ENCODE measurements at places on chromosomes 6 and 20.

GRCh38 chr20:45358282-45359068, 4.5 kb upstream of the SYS1 start:
- no peak for DNase-seq

DNA sequence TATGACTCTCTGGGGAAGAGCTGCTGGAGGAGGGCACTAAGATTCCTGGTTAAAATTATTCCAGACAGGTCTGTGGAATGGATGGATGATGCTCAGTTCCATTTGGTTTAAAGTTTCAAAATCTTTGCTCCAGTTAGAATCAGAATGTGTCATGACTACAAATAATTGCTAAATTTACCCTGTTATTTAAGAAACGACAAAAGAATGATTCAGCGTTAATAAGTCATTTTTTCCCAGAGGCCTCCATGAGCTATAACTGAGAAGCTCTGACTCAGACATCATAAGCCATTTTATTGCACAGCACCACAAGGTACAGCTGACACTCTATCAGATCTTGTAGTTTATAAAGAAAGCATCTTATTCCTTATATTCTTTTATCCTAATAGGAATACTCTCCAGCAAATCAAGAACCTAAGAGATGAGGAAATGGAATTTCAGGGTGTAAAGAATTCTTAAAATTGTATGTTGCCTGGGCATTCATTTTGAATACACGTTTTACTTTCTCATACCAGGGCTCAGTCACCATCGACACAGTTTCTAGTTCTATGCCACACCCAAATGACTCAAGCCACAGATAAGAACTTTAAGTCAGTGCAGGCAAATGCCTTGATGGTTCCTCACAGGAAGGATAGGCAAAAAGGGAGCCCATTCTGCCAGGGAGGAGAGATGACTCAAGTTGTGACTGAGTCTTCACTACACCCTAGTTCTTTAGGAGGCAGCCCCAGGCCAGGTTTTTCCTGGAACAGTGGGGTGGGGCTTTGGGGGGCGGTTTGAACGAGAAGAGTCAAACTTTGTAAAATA, 636.0 kb downstream of the MMUT start:
- peak; percentile 90 for DNase-seq

GRCh38 chr6:45327956-45328522, at the start of gene RUNX2:
TSS of gene RUNX2 (plus strand) at chr6:45328330. CDS start at chr6:45328727, 397 bp downstream.
- peak; percentile 79 for DNase-seq

GRCh38 chr6:78700991-78701390, 166.4 kb upstream of the IRAK1BP1 start:
- no peak for DNase-seq

DNA sequence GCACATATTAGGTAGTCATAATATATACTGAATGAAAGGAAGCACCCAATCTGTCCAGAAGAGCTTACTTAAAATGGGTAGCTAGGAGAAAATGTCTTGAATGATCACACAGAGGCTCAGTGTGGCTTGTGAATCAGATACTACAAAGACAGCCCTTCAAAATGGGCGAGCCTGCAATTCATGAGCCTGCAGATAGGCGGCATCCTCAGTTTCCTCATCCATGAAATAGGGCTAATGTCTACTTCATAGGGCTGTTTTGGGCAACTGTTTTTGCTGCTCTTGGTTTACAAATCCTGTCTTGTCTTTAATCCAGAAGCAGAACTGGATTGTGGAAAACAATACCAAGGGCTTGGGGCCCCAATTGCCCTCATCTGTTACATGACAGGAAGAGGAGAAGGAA, 129.3 kb upstream of the KCNK16 start:
- no peak for DNase-seq

DNA sequence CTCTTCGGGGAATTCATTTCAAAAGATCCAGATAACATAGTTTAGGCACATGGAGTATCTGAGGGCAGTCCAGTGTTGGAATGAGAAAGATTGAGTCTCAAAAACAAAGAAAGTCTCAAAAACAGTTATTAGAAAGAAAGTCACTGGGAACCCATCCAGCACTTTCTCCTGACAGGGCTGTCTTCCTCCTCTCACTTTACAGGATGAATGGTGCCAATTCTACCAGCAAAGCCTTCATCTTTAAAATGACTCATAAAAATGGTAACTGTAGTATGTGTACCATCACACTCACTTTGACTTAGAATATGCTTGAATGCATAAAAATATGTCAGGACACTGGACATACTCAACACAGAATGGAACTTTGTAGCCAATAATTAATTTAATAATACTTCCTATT, 71.3 kb downstream of the SLC22A3 start:
- no peak for DNase-seq

DNA sequence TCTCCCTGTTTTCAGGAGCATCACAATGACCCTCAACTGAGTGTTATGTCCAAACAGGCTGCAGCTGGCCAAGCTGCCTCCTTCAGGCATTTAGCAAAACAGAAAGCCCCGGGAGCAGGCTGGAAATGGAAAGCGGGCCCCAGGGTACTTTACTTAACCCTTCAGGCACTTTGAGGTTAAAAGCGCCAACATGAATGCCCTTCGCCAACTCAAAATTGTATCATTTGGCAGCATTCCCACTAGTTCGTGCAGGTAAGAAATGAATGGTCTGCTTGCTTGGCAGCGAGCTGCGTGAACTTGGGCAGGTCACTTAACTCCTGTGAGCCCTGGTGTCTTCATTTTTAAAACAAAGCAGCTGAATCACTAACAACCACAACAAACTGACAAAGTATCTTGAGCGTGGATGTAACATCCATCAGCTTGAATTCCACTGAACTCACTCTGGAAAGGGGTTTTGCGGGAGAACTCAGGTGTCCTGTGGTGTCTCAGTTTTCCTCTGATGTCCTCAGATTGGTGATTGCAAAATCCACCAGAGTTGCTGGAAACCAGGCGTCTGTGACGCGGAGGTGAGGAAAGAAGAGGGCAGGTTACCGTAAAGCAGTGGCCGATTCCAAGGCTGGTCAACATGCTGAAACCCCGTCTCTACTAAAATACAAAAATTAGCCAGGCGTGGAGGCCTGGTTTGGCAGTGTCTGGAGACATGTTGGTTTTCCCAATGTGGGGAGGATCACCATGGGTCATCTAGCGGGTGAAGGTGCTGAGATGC, 118.8 kb upstream of the ZNF217 start:
- DNase-seq, result no peak

GRCh38 chr6:6808915-6809314, 220.4 kb downstream of the LY86 start:
- no peak for DNase-seq

- DNase-seq, result no peak
Observed at GRCh38 chr20:38271608-38272120, 11.1 kb upstream of the KIAA1755 start.

DNA sequence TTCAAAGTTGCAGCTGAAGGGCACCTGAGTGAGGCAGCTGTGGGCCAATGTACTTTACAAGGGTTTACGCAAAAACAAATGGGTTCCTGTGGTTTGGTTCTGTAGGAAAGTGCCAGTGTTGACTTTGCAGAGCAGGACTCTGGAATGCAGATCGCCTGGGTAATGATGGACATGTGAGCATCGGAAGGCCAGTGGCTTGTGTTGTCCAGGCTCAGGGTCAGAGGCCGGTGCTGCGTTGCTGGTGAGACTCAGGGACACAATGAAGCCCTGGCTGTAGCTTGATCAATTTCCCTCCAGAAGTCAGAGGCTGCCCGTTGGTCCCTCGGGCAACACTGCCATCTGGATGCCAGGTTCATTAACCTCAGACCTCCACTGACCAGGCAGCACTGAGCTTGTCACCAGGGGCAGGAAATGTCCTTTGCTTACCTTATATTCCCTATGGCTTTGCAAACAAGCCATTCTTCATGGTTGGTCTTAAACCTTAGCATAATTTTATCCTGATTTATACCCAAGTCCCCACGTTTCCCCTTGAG, 753.4 kb downstream of the QKI start:
- no peak for DNase-seq

GRCh38 chr6:52514514-52514913, 62.3 kb downstream of the TRAM2 start:
- peak; percentile 52 for DNase-seq

DNA sequence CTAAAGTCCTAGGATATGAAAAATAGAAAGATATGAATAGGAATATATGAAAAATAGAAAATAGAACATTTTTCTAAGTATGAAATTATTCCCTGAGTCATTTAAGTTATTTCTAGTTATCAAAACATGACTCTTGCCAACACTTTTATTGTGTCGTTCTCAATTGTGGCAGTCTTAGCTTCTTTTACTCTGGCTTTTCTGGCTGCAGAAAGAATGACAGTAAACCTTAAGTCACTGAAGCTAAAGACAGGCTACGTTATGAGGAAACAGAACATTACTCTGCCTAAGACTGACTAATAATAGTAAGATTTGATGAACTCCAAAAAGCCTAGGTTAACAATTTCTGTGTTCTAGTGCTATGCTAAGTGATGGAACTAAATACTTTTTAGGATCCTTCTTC, 74.6 kb downstream of the AIG1 start:
- DNase-seq, result no peak

DNA sequence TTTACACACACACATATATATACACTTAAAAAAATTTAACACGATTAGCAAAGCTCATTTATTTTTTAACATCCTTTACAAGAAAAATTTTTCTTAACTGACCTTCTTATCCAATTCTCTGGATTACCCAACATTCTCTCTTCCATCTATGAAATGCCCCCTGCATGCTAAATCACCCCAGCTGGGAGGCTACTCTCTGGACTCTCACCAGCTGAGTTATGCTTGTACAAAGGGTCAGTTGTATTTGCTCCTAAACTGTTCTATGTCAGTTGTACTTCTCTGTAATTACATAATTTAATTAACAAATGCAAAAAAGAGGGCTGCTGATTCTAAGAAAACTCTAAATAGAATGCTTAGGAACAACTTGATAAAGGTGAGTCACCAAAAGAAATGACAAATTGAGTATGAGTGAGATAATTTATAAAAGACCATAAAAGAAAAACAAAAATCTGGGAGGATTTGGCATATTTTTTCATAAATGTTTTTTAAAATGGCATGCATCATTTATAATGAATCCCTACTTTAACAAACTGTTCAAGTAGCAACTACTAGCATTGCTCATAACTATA, 120.5 kb downstream of the KIF13A start:
- DNase-seq, result no peak

- DNase-seq, result no peak
Observed at GRCh38 chr6:89071036-89071435, 9.5 kb upstream of the PNRC1 start.

DNA sequence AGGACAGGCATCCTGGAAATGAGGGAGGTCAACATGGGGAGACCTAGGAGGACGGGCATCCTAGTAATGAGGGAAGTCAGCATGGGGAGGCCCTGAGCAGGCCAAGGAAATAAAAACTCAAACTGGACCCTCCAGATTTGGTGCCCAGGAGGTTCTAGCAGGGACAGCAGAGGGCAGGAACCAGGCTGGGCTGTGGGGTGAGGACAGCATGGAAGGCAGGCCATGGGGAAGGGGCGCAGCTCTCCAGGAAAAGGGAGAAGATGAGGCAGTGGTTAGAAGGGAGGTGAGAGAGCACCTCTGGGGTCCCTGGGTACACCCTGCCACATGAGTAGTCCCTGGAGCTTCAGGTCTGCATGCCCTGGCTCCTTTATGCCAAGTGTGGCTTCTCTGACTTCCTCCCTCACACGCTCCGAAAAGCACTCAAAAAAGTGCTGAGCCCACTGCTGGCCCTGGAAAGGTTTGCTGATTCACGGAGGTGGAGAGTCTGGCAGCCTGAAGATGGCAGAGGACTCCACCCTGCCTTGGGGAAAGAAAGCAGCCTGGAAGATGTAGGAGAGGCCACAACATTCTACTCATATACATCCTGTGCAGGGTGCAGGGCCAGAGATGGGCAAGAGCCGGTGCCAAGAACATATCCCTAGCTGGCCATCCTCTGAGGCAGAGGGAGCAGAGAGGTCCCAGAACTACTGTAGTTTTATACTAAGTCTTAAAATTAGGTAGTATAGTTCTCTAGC, 154.9 kb downstream of the MRPL14 start:
- no peak for DNase-seq

- DNase-seq, result no peak
Observed at GRCh38 chr20:2515203-2515602, 6.5 kb upstream of the ZNF343 start.

- DNase-seq, result no peak
Observed at GRCh38 chr6:119620846-119621555, 271.4 kb upstream of the MAN1A1 start.

DNA sequence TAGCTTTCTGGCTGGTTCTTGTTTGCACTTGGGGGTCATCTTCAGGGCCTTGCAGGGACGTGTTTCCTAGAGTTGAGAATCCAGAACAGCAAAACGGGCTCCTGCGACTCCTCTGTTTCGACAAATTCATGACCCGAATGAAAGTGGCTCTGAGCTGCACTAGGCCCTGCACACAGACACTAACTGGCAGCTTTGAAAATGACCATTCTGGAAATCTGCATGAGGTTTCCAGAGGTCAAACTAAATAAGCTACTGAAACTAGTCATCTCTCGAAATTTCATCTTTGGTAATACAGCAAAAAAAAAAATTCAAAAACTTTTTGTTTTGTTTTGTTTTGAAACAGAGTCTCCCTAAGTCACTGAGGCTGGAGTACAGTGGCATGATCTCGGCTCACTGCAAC, 15.5 kb upstream of the BMP7 start:
- DNase-seq, result no peak

DNA sequence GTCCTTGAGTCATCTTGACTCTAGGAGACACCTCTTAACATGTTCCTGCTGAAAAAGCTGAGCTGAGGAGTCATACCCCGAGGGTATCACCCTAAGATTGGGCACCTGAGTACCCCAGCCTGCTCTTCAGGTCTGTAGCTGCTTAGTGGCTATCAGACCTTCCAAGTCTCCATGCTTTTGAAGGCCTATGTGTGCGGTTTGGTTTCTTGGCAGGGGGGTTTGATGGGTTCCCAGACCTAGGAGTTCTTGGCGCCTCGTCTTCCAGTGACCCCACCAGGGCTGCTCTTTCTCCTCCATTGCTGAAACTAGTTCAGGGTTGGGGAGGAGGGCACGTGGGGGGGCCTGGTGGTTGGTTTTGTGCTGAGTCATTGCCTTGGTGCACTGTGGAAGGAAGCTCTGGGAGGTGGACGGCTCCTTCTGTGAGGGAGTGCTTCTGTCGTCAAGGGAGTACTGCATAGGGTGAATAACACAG, 20.1 kb downstream of the IGF2R start:
- DNase-seq, result no peak

GRCh38 chr20:50920997-50921396, 10.2 kb downstream of the ADNP start:
- peak; percentile 33 for DNase-seq

DNA sequence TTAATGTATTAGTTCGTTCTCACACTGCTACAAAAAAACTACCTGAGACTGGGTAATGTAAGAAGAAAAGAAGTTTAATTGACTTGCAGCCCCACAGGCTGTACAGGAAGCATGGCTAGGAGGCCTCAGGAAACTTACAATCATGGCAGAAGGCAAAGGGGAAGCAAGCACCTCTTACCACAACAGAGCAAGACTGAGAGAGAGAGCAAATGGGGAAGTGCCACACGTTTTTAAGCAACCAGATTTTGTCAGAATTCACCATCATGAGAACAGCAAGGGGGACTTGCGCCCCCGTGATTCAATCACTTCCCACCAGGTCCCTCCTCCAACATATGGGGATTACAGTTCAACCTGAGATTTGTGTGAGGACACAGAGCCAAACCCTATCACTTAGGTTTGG, 70.8 kb upstream of the SRSF6 start:
- no peak for DNase-seq

Measured in muscle of back (tissue), 13 donors.